ENCODE measurements at places on chromosomes 11 and 22.

- DNase-seq: peak; percentile 85
These were observed 662.5 kb upstream of the TENM4 start for GRCh38 chr11:80103142-80103859.

DNA sequence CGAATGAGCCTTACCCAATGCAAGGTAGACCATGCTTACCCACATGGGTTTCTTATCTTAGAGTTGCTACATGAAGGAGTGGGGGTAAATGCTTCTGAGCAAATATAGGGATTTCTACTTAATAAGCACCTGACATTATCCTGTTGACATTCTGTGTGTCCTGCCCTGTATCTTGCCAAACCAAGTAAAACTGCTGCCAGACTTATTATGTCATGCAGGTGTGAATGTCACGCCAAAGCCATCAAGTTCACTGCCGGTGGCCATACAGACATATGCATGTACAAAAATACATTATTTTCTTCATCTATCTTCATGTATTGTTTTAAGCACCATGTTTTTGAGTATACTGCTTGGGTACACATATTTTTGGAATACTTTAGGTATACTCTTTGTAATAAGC is 70.2 kb downstream of the NOX4 start:
- no peak for DNase-seq

DNA sequence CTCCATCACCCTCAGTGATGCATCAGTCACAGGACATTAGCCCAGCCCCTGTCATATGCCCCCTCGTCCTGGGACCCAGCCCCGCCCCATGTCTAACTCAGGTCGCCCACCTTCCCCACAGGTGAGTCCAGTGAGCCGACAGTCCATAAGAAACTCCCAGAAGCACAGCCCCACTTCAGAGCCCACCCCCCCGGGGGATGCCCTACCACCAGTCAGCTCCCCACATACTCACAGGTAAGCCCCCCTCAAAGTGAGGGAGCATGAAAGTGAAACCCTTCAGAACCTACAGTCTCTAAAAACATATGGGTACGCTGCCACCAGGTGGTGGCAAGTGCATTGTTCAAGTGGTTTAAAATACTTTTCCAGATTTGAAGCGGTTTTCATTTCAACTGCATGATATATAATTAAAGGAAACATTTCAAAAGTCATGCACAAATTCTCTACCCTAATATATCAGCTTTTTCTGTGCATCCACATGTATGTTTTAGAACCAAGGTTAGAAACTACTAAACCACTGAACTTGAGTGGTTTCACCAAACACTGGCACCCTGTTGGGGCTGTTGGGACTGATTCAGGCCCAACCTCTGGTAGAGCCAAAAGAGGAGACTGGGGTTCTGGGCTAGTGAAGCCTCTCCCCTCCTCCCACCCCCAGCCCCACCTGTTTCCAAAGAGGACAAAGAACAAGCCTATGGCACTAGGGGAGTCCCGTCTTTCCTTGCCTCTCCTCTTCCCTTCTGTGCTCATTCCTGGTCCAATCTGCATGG is 17.3 kb downstream of the EPS8L2 start:
- peak; percentile 55 for DNase-seq

GRCh38 chr11:108663154-108663877 is 1.6 kb upstream of the DDX10 start:
- DNase-seq: no peak

- DNase-seq: no peak
These were observed 2.4 kb downstream of the KIAA0930 start for GRCh38 chr22:45238076-45238956.

DNA sequence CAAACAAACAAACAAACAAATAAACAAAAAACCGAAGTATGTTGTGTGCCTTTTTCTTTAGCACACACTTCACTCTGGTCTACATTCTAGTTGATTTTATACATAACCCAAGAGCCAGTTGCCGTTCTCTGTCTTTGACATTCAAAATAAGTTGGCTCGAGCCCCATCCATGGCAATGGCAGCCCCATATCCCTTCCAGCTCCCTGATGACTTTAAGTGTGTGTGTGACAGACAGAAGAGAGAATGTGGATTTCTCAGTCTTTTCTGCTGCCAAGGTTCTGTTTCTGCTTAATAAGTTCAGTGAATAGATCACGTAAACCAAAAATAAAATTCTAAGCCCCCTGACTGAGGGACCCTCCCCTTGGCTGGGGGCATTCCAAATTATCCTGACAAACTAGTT is 100.6 kb upstream of the TENM4 start:
- DNase-seq: no peak

GRCh38 chr11:80365076-80365725 is 924.4 kb upstream of the TENM4 start:
- DNase-seq: no peak

DNA sequence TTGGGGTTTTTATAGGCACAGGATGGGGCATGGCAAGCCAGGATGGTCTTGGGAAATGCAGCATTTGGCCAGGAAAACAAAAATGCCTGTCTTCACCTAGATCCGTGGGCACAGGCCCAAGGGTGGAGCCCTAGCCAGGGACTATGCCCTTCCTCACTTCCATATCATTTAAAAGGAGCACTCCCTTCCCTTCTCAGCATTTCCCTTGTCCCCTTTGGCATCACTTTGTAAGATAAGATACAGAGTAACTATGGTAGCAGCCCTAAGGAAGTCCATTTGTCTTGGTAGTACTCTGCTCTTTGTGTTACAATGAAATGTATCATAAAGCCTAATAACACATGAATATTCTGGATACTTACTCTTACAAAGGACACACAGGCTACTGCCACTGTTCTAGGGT is 1092.6 kb upstream of the TENM4 start:
- DNase-seq: no peak

- no peak for DNase-seq
These were observed 208.4 kb upstream of the TBCEL start for GRCh38 chr11:120815319-120816100.

DNA sequence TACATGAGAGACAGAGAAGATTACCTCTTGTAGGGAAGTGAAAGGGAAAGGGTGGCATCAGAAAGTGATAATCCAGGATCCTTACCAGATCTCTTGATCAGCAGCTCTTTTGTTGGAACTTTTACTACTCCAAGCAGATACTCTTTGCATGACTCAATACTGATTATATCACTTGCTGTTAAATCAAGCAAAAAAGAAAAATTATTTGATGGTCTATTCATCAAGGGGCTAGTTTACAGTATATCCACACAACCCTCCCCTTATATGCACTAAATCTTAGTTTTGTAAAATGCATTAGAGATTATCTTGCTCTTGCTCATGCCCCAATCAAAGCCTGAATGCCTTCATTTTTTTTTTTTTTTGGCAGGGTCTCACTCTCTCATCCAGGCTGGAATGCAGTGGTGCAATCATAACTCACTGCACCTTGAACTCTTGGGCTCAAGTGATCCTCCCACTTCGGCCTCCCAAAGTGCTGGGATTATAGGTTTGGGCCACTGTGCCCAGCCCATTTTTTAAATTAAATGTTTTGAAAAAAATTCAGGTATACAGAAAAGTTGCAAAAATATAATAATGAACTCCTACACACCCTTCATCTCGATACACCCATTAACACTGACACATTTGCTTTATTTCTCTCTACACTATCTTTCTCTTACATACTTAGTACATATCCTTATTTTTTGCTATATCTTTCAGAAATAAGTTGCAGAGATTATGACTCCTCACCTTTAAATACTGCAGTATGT is 76.1 kb upstream of the UCP3 start:
- peak; percentile 64 for DNase-seq

DNA sequence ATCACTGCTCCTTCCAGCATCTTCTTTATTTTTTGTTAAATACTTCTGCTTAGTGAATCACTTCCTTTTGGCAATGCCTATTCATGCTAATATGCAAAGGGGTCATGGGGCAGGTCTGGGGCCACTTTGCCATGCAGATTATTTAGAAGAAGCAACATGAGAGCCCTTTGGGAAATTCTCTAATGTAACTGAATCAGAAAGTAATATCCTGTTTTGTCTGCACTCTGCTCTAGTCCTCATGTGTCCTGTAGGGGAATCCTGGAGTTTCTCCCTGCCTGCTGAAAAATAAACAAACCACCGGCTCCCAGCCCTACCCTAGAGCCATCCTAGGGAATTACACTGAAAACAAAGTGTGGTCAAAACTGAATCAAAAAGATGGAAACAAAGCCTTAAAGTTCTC is 176.5 kb upstream of the POU2AF2 start:
- peak; percentile 89 for DNase-seq

DNA sequence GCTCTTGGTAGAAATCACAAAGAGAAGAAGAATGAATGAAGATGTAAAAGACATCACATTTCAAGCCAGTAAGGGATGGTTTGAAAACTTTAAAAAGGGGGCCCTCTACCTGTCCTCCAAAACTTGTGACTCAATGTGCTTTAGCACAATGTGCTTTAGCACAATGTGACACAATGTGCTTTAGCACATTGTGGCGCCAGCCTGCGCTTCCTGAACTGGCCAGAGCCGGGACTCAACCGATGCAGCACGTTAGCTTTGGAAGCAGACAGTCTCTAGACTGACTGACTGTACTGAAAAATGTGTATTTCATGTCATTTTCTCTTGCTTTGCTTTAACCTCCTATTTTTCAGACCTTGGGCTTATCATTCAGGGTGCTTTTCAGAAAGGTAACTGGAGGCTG is 63.5 kb downstream of the FAM83F start:
- no peak for DNase-seq

DNA sequence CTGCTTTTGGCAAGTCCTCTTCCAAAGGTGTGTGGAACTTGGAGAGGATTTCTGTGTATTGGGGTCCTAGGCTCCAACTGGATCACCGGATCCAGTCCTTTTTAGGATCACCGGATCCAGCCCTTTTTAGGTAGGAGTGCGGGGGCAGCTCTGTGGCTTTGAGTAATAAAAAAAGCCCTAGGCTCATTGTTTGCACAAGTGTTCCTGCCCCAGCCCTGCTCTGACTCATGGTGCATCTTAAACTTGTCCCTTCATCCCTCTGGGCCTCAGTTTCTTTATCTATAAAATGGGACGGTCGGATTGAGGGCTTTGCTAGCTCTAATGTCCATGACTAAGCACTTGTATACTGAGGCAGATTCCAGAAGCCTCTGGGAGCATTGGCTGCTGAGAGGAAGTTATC is 22.7 kb upstream of the CD44 start:
- no peak for DNase-seq

Data from iris pigment epithelial cell (primary cell).